ENCODE measurements at places on chromosomes 5 and 9.

- DNase-seq = no peak
Observed at GRCh38 chr5:2143646-2144353, 261.1 kb upstream of the IRX4 start.

- no peak for DNase-seq
Observed at GRCh38 chr5:180522330-180522729, 28.2 kb downstream of the CNOT6 start.

GRCh38 chr5:137791799-137792198, 37.6 kb upstream of the HNRNPA0 start:
- DNase-seq = no peak

DNA sequence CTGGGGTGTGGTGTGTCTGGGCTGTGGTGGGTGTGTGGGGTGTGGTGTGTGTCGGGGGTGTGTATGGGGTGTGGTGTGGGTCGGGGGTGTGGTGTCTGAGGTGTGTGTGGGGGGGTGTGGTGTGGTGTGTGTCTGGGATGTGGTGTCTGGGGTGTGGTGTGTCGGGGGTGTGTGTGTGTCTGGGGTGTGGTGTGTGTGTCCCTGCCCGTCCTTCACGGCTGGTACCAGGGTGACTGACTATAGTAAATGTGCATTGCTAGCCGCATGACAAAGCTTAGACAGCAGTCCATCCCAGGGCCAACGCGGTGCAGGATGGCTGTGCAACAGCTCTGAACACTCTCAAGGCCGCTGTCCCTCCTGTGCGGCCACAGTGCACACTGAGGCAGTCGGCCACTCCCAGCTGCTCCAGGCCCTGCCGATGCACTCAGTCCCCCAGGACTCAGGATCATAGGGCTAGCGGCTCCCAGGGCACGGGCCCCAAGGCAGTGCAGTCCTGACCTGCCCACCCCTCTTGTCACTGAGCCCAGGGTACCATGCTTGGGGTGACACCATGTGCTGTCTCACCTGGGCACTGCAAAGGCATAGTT, 54.0 kb downstream of the SECISBP2 start:
- DNase-seq = peak; percentile 41

- DNase-seq = no peak
Observed at GRCh38 chr5:87242242-87242641, 25.4 kb upstream of the RASA1 start.

GRCh38 chr5:169641253-169641652, 4.2 kb downstream of the DOCK2 start:
- DNase-seq = no peak

DNA sequence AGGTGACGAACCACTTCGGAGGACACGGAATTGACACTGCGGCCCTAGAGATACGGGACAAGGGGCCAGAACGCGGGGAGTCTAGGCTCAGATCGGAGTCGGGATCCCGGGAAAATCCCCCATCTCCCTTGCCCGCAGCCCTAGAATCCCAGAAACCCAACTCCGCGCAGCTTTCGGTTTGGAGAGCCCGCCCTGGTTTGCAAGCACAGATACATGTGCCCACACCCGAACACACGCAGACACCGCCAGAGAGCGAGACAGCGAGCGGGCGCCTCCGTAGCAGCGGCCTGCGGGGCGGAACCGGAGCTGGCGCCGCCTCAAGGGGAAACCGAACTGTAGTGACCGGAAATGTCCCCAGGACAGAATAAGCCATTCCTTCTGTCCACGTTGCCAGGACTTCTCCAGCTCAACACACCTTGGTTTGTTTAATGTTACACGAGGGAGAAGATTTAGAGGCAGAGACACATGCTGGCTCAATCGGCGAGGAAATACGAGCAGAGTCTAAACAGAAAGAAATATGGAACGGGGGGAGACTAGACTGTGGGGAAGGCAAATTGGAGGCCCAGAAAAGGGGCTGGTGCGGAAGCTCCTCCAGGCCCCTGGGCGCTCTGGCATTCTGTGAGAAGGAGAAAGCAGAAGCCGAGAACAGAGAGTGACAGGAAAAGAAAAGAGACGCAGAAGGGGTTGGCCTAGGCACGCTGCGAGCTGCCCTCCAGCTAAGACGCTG, 2.9 kb upstream of the PAX5 start:
- DNase-seq = no peak

DNA sequence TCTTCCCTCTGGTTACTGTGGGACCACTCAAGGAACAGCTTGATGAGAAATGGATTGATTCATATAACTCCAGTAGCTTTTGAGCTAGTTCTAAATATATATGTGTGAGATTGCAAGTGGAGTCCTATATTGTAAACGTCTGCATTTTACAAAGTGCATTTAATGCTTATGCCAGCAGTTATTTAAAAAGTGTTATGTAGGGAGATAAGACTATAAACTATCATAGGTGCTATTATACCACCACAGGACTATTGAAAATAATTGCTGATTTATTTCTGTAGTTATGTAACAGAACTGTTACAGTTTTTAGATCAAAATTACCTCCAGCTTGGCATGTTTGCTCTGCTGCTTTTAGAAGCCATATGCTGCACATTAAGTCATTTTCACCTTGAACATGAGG, 36.2 kb downstream of the PTCD2 start:
- DNase-seq = no peak

GRCh38 chr9:124191691-124192395, 65.9 kb upstream of the NEK6 start:
- no peak for DNase-seq

GRCh38 chr5:4862500-4862899, 277.6 kb upstream of the ADAMTS16 start:
- no peak for DNase-seq

GRCh38 chr5:12934722-12935121, 1009.8 kb downstream of the DNAH5 start:
- DNase-seq = no peak

DNA sequence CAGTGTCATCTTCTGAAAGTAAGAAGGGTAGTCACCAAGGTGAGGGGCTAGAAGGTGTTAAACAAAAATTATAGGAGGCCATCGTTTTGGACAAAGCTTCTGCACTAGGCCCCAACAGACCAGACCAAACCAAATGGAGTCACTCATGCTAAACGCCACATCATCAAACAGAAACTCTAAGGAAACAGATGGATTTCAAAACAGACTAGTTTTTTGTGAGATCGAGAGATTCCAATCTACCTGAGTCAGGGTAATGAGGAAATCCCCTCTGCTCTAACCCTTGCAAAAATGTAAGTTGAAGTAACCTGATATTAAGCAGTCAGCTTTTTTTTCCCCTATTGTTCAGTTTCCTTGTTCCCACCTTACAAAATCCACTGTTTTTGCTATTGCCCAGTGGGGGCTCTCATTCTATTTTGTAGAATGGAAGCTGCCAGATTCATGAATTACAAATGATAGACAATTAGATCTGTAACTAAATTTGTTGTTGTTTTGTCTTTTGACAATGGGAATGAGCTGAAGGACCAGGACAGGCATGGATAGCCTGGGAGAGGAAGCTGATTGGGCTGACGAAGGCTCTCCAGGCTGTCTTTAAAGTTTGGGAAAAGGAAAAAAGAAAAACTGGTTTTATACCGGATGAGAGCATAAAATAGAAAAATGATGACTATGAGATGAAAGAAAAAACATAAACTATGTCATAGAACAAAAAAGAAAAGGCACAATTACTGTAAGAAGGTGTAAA, 94.7 kb upstream of the ADAMTSL1 start:
- DNase-seq = no peak

GRCh38 chr5:169576181-169576598, 7.4 kb upstream of the SPDL1 start:
- DNase-seq = no peak

GRCh38 chr5:33536802-33537201, 96.0 kb downstream of the TARS1 start:
- no peak for DNase-seq

DNA sequence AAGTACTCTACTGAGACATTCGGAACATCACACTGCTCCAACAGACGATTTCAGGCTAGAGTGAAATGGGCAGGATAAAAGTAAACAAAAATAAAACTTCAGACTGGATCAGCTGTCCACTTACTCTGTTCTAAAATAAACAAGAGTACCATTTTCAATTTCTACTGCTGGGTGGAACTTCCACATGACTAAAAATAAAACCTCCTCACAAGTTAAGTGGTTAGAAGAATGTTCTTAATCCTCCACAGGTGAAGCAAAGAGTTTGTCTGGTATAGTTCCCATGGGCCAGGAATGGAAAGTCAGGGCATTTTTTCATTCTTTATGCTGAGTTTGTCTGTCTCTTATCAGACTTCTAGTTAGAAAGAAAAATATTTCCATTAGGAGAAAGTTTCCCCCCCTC, 15.7 kb downstream of the NUDT12 start:
- DNase-seq = no peak

DNA sequence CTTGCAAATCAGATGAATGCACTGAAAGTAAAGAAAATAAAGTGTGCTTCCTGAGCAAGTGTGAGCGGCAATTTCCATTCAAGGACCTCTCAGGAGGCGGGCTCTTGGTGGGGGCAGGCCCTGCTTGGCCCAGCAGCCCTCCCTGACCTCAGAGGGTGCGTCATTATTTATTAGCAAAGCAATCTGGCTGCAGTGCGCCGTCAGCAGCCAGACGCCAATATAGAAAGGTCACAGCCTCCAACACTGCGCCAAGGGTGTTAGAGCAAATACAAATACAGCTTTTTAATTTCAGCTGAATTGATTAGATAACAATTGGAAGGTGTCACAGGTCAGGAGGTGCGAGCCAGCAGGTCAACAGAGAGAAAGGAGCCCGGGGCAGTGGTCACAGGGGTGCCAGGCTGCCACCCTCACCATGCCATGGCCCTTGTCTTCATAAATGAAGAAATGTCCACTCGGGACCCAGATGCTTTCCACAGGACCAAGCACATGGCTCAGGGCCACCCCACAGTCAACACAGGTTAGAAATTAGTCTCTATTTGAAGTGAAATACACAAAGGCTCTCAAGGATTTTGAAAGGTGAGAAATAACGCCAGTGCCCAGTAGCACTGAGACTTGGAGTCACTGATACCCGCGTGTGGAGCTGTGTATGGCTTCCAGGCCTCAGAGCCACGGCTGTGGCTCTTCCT, 309.8 kb downstream of the IRX2 start:
- no peak for DNase-seq

DNA sequence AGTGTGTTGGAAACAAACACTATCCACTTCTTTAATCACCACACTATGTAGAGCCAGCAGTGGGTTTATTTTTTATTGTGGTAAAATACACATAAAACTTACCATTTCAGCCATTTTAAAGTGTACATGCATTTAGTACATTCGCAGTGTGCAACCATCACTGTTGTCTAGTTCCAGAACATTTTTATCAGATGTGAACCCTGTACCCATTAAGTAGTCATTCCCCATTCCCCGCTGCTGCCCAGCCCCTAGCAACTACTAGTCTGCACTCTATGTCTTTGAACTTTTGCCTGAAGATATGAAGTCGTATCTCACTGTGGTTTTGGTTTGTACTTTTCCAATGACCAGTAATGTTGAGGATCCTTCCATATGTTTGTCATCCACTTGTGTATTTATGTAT, 30.2 kb upstream of the F2R start:
- no peak for DNase-seq

- DNase-seq = no peak
Observed at GRCh38 chr5:145811834-145812625, 23.1 kb downstream of the PRELID2 start.

- DNase-seq = no peak
Observed at GRCh38 chr9:99182356-99182755, 39.4 kb downstream of the ALG2 start.

DNA sequence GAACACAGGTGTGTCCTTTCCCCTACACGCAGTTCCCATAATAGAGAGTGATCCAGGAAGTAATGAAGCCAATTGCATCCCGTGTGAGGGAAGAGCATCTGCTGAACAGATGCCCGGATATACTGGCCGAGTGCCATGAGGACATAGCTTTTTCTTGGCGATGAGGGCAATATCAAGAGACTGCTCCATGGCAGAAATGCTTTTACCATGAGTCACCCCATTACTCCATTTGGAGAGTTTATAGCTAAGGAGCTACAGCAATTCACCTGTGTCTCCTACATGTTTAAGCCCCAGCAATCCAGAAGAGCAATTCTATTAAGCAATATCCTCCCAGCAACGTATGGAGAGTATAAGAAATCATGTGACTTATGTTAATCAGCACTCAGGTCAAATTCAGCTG, 222.0 kb upstream of the KLF4 start:
- no peak for DNase-seq

- no peak for DNase-seq
Observed at GRCh38 chr9:121303456-121304451, 35.8 kb downstream of the GSN start.

GRCh38 chr5:39759701-39760100, 334.9 kb upstream of the DAB2 start:
- DNase-seq = no peak

GRCh38 chr5:16628376-16628775, 11.6 kb upstream of the RETREG1 start:
- DNase-seq = no peak

- DNase-seq = no peak
Observed at GRCh38 chr9:4507306-4508130, 17.2 kb downstream of the SLC1A1 start.

- DNase-seq = no peak
Observed at GRCh38 chr9:121833061-121833460, 181.6 kb downstream of the DAB2IP start.

DNA sequence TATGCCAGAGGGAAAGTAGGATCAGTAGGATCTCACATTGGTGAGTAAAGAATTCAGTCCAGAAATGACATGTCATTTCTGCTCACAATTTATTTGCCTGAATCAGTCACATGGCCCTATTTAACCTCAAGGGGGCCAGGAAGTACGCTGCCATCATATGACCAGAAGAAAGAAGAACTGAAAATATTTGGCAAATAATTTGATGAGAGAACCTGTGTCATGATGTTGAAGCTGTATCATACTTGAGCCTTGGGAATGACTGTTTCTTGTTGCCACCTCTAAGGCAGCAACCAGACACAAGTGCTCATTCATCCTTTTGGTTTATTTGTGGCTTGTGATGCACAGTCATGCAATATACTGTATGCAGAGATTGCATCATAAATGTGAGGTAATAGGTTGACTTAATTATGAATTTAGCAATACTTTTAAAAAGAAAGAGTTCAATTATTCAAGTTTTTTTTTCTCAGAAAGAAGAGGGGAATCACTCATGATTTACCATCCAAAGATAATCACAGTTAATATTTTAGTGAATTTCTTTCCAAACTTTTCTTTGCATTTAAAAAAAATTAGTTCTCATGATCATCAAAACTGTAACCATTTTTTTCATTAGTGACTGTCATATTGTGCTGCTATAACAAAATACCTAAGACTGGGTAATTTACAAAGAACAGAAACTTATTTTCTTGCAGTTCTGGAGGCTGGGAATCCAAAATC, 8.2 kb upstream of the ZFYVE16 start:
- no peak for DNase-seq

GRCh38 chr9:110255463-110256379, 586 bp downstream of the TXN start:
- peak; percentile 11 for DNase-seq

GRCh38 chr5:33065131-33065530, 354.0 kb downstream of the NPR3 start:
- no peak for DNase-seq

GRCh38 chr5:53337827-53338226, 142.6 kb upstream of the FST start:
- DNase-seq = no peak

DNA sequence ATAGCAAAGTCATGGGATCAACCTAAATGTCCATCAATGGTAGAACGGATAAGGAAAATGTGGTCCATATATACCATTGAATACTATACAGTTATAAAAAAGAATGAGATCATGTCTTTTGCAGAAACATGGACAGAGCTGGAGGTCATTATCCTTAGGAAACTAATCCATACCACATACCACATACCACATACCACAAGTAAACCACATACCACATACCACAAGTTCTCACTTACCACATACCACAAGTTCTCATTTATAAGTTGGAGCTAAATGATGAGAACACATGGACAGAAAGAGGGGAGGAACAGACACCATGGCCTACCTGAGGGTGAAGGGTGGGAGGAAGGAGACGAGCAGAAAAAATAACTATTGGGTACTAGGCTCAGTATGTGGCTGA, 154.6 kb upstream of the GHR start:
- DNase-seq = no peak
